Right ventricle myocardium inferior (tissue), 1 donor: ENCODE measurements at places on chromosomes 2 and 18. TPM values are rescaled to one million over a fixed set of nuclear protein-coding genes. Genes with fewer than 3 reads are reported as not detected.

DNA sequence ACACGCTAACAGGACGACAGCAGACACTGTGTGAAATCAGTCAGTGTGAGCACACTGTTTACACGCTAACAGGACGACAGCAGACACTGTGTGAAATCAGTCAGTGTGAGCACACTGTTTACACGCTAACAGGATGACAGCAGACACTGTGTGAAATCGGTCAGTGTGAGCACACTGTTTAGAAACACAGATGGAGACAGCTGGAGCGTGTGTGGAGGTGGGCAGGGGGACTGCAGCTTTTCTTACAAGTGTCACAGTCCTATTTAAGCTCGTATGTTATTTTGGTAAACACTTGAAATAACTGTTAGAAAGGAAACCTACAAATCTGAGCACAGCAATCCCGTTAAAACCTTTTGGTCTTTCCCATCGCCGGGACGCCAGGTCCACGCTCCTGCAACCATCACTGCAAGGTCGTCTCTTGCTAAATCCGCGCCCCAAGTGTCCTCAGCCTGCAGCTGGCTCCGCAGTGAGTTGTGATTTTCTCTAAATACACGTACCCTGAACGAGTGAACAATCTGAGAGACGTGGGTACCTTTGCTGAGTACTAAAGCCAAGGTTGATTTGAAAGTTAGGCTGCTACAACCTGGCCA is 58.9 kb upstream of the CTDP1 start:
- no peak for DNase-seq

- DNase-seq: no peak
Observed at GRCh38 chr2:46978723-46979122, 63.1 kb upstream of the MCFD2 start.

GRCh38 chr2:205755923-205756322 is 73.6 kb downstream of the NRP2 start:
- DNase-seq: no peak

DNA sequence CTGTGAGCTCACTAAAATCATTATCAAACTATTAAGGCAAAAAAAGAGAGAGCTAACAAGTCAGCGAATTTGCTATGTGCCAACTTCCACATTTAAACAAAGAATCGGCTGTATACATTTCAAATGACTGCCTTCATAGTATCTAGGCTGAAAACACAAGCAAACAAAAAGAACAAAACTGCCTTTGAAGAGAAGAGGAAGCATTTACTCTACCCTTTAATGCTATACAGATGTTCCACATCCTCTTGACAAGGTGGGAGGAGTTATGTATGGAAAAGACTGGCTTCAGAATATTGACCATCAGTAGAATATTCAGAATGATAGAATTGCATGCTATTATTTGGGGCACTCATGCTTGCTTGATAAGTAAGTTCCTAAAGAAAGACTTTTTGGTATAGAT is 741.7 kb downstream of the PLCL1 start:
- DNase-seq: no peak

DNA sequence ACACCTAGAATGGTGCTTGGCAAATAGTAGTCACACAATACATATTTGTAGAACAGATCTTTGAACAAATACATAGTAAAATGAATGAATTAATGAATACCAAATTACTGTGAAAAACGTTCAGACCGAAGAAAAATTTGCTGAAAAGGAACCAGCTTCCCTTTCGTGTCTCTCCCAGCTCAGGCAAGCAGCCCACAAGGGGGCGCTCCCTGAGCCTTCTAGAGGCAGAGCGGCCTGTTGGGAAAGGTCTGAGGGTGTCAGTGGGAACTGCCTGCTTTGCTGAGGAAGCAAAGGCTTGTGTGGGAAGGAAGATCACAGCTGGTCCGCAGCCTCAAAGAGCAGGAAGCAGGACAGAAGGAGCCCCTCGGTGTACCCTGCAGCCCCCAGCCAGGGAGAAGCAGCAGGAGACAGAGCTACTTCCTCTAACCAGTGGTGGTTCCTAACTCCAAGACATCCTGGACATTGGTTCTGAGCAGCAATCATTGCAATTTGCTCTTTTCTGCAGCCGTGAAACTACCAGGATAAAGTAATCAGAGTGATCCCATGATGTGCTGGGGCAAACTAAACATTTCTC is 231.1 kb downstream of the ANKRD30B start:
- DNase-seq: no peak

DNA sequence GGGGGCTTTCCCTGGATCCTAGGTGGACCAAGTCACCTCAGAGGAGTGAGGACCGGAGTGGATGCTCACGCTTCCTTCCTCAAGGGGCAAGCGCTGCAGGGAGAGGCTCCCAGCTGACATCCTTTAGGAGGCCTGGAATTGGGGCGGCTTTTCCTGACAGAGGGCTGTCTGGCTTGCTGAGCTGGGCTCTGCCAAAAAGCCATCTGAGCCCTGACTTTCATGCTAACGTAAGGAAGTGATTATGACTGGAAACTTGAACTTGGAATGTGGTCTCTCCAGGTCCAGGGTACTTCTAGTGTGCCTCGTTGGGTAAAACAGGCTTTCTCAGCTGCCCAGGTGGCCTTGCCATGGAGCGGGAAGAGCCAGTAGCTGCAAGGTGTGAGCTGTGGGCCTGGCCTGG is 268.3 kb upstream of the SPRED2 start:
- no peak for DNase-seq

- no peak for DNase-seq
Observed at GRCh38 chr2:148901142-148901541, 26.1 kb downstream of the KIF5C start.

DNA sequence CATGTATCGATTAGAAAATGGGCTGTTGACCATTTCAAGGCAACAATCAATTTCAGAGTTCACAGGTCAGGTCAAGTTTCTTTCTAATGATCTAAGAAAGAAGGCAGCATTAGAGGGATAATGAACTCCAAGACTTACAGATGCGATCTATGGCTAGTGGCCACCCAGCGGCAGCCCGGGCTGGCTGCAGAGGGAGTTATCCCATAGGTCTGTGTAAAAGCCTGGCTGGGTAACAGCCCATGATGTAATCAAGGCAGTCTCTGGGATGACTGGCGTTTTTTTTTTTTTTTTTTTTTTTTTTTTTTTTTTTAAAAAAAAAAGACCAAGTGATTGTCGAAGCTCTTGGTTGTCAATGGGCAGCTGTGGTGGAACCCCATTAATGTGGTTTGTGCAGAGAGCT is 171.1 kb upstream of the SKOR2 start:
- no peak for DNase-seq

DNA sequence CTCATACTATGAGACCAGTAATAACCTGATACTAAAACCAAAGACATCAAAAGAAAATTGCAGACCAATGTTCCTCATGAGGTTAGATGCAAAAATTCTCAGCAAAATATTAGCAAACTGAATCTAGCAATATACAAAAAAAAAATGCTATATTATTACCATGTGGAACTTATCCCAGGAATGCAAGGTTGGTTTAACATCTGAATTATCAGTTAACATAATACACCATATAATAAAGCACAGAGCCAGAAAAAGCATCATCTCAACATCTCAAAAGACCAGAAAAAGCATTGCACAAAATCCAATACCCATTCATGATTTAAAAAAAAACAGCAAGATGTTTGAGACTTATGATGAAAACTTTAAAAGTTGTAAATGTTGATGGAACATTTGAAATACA is 8.3 kb upstream of the ZCCHC2 start:
- DNase-seq: no peak

DNA sequence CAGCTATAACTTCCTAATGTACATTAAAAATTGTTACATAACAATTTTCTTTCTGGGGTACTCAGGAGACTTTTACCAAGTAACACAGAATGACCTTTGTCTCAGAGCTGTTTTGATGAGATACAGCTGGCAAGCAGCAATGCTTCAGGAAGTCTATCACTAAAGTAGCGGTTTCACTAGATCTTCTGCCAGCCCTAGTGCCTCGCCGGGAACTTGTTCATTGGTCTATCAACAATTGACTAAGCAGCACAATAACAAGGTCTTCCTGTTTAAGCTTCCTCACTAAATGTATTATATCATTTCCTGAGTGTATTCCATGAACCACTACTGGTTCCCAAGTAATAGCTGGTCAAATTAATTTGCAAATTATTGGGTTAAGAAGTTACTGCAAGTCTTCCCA is 69.2 kb downstream of the TRIP12 start:
- no peak for DNase-seq

GRCh38 chr18:50582500-50582899 is 22.6 kb downstream of the MAPK4 start:
- DNase-seq: peak; percentile 72

GRCh38 chr2:182447863-182448262 is 21.0 kb upstream of the PDE1A start:
- no peak for DNase-seq

DNA sequence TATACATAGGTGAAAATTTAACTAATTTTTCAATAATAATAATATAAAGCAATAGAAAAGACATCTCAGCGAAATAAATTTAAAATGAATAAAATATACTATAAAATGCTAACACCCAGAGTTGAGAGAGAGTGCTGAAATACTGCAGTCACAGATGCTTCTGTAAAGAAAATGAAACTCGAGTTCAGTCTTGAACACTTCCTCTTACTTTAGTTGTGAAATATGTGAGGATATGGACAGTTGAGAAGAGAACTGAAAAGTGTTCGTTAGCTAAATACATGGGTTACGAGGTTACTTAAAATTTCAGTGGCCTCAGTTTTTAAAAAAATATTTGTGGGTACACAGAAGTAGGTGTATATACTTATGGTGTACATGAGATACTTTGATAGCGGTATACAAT is 106.8 kb downstream of the DNAH7 start:
- no peak for DNase-seq

GRCh38 chr18:2412996-2413751 is 158.1 kb downstream of the METTL4 start:
- DNase-seq: no peak

- no peak for DNase-seq
Observed at GRCh38 chr2:43083710-43084698, 142.4 kb downstream of the ZFP36L2 start.

GRCh38 chr2:28108143-28108542 is 217.6 kb downstream of the BABAM2 start:
- DNase-seq: no peak

- DNase-seq: no peak
Observed at GRCh38 chr2:9092383-9093282, 89.1 kb upstream of the MBOAT2 start.

GRCh38 chr18:65422544-65423136 is 328.2 kb upstream of the CDH7 start:
- DNase-seq: no peak

DNA sequence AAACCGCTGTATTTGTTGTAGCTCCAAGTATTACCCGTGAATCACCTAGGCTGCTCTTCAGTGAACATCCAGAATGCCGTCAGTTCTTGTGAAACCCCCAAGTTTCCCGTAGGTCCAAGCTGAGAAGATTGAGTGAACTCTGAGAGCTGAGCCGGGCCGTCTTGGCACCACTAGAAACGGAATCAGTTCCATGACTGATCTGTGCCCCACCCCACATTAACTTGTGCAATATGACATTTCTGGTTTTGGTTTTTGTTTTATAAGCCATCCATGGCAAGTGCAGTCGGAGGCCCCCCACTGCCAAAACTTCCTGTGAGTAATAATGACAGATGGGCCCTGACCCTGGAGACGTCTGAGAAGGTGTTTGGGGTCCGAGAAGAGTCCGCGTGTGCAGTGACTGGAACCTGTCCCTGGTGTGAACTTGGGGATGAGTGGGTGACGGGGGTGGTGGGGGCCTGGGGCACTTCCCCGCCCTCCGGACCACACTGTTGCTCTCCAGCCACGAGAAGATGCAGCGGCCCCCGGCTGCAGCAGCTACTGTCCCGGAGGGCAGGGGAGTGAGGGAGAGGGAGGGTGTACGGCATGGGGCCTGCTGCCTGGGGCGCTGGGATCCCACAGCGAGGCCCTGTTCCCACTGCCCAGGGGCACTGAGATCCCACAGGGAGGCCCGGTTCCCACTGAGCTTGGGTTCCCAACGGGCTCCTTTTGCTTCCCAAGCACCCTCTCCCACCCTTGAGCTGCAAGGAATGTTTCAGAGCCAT is 26.5 kb downstream of the NFATC1 start:
- DNase-seq: no peak

GRCh38 chr2:226079196-226079595 is 679.7 kb downstream of the NYAP2 start:
- no peak for DNase-seq

GRCh38 chr2:102449370-102449974 is 23.6 kb upstream of the SLC9A4 start:
- no peak for DNase-seq

DNA sequence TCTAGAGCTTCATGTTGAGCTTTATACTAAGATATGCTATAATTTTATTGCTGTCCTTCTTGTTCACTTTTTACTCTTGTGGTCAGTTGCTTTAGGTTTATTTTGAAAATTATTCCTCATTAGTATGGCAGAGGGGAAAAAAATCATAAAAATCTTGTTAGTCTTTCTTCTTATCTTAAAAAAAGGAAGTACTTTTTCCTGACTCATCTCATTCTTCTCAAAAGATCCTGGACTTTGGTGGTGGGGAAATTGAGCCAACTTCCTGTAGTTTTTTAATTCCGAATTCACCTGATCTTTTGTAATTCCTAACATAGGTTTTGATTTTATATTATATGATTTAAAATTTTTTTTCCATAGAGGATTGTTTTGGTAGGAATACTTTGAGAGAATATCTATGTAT is 3.8 kb downstream of the SLC4A1AP start:
- DNase-seq: no peak

DNA sequence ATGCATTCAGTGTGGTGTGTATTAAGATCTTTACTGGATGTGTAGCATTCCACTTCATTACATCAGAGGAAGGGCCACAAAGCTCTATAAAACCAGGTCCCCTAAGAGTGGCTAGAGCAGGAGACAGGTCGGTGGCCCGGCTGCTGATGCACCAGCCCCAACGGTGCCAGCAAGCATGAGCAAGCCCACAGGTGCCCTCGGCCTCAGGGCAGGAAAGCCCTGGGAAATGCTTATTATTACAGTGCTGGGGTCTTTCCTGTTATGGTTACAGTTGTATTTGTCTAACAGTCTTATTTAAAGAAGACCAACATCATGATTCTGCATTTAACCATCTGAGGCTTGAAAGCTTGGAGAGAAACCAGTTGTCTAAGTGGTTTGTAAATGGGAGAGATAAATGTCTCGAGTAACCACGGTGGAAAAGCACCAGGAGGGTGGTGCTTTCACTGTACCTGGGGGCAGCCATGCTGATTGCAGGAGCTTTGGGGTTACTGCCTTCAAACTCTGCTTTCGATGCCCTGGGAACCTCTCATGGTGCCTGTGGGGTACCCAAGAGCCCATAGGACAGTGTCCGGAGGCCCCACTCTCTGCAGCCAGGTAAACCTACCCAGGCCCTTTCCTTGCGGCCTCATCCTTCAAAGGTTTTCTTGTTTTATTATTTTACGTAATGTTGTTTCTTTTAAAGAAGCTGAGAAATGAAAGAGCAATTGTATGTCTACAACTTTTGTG is 133.1 kb downstream of the SH3RF3 start:
- DNase-seq: no peak

- DNase-seq: peak; percentile 73
Observed at GRCh38 chr2:217980036-217980435, 22.8 kb downstream of the TNS1 start.

Gene KCNS3
- total RNA-seq: 4.5 TPM

Gene ANKRD29
- total RNA-seq: 6.8 TPM

Gene HDAC4
- total RNA-seq: 30.7 TPM

Gene SOCS6
- 21.8 TPM for total RNA-seq

Gene OTOS
- total RNA-seq: not detected

Gene ZSWIM2
- total RNA-seq: not detected

Gene PDE11A
- total RNA-seq: 4.4 TPM

Gene B3GNT7
- total RNA-seq: 9.1 TPM
